Activated T-cell treated with anti-CD3 and anti-CD28 coated beads, Interleukin-2, amount 50 U/mL, for 1 hour (primary cell): ENCODE measurements at places on chromosomes 13 and 19.

- DNase-seq = no peak
Measured at GRCh38 chr19:8403820-8404109, 9.3 kb upstream of the MARCHF2 start.

GRCh38 chr13:69619651-69620050 is 488.0 kb upstream of the ATXN8OS start:
- DNase-seq = no peak

DNA sequence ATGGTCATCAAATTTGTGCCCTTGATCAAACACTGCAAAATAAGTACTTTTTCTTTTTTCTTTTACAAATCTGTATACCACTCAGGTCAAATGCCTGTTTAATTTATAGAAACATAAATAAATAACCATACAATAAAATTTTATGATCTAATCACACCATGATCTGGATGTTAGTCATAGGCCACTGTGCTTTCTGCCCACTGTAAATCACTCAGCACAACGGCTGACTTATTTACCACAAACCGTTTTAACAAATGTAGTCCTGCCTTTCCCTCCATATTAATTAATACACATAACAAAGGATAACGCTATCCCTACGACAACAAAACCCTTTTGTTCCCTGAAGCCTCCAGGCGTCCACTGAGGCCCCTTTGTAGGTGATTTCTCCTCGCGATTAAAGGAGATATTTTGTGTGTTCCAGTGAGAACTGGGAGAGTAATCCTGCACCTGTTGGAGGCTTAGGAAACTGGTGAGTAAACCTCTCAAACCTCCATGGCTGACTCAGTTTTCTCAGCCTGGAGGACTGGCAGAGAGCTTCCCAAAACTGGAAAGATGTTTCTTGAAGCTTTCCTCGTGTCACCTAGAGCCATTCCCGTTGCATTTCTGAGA is 477.1 kb upstream of the SGCG start:
- no peak for DNase-seq

GRCh38 chr19:17722655-17723240 is 3.5 kb downstream of the MAP1S start:
- no peak for DNase-seq

GRCh38 chr19:29031216-29031615 is 181.7 kb downstream of the UQCRFS1 start:
- no peak for DNase-seq

- DNase-seq = no peak
Measured at GRCh38 chr13:57638186-57638890, 6.8 kb downstream of the PCDH17 start.

DNA sequence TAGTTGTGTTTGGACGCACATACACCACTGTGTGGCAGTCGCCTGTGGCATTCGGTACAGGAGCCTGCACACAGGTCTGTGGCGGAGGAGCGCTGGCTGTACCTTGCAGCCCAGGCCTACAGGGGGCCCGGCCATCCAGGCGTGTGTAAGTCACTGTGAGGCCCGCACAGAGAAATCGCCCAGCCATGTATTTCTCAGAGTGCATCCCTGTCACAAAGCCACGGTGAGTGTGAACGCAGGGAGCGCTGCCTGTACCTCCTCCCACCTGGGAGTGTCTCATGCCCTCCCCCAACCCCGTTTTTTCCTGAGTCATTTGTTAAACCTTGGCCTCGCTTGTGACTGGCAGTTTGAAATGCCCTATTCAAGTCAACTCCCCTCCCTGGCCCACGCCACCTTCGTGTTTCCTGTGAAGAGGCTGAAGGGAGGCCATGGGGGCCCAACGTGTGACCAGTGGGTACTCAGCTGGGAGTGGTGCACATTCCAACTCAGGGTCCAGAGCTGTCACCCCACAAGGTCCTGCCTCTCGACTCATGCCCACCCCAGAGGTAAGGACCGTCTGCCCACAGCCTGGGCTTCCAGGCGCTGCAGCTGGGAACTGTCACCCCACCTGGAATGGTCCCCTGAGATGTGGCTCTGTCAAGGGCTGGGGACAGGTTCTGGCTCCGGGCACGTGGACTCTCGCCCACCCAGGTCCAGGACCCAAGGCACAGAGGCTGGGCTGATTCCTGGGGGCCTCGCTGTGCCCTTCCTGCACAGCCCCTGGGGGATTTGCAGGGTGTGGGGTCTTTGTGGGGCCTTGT is 11.6 kb upstream of the RASA3 start:
- DNase-seq = peak; percentile 60

GRCh38 chr13:108005231-108005630 is 210.1 kb downstream of the LIG4 start:
- DNase-seq = no peak

DNA sequence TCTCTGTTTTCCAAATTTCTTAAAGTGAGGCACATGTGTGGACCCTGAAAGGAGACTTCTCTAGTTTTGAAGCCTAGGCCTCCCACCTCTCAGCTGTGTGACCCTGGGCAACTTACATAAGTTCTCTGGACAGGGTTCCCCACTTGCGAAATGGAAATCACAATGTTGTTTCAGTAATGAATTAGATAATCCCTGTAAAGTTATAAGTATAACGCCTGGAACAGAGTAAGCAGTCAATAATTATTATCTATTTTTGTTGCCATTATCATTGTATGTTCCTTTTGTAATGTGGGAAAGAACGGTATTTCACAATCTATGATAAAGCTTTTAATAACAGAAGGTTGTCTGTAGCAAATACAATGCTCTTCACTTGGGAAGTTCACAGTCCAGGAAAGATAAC is 437.3 kb upstream of the ZNF507 start:
- DNase-seq = no peak
